Activated CD4-positive, alpha-beta T cell treated with anti-CD3 and anti-CD28 coated beads, Interleukin-2, Interleukin-6, amounts not matched to agents 100 ng/mL and 50 ng/mL, durations not matched to agents 16 hours and 8 hours (primary cell): ENCODE measurements at places on chromosomes 3 and 15.

- DNase-seq: no peak
Observed at GRCh38 chr3:188230962-188231361, 77.0 kb downstream of the LPP start.

DNA sequence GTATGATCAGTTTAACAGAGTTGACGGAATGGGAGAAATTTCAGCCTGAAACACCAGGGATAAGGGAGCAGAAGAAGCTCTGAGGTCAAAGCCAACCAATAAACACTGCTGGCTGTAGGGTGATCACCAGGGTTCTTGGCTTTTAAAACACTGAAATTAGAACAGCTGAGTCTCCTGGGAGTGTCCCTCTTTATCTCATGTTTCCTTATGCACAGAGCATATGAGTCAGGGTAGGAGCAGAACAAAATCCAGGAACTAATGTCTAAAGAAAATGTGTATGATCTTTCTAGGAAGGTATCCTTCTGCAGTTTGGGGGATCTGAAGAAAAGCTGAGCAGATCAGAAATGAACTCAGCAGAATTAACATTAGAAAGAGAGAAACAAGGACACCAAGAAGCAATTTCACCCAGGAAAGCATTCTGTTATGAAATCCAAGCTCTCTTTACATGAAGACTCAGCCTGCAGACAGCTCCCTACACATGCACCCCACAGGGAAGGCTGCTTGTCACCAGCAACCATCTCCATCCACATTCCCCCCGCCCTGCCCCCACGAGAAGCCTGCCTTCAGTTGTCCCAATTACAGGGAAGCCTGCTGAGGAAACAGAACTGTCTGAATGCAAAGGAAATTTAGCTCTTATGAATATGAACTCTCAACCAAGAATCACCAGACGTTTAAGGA, 469.7 kb downstream of the PDCD6IP start:
- no peak for DNase-seq

- DNase-seq: no peak
Observed at GRCh38 chr3:128372707-128373533, 93.8 kb downstream of the DNAJB8 start.

DNA sequence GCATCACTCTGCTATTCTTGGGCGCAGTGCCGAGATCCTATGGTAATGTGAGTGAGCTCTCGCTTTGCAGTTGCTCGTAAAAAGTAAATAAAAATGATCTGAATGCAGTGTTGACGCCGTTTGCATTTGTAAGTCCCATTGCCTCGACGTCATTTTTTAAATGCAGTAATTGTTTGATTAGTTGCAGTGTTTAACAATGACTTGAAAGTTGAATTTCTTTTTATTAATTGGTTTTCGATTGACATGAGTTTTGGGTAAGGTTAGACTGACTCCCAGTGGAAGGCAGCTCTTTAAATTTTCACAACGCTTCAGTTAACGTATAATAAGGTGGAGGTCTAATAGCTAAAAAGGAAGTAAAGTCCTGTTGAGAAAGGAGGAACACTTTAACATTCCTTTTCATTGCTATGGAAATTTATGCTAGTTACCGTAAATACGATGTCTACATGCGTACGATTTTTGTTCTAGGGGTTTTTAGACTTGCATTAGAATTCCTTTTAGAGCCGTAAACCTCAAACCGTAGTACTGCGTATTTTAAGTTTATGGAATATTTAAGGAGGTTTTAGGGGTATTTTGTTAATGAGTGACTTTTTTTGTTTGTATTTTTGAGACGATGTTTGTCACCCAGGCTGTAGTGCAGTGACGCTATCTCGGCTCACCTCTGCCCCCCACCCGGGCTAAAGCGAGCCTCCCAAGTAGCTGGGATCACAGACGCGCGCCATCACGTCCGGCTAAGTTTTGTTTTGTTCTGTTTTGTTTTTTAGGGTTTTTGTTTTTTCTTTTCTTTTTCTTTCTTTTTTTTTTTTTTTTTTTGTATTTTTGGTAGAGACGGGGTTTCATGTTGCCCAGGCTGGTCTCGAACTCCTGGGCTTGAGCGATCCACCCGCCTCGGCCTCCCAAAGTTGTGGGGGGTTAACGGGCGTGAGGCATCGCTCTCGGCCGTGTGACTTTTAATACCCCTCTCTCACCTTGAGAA, 1.4 kb downstream of the MORF4L1 start:
- peak; percentile 47 for DNase-seq

DNA sequence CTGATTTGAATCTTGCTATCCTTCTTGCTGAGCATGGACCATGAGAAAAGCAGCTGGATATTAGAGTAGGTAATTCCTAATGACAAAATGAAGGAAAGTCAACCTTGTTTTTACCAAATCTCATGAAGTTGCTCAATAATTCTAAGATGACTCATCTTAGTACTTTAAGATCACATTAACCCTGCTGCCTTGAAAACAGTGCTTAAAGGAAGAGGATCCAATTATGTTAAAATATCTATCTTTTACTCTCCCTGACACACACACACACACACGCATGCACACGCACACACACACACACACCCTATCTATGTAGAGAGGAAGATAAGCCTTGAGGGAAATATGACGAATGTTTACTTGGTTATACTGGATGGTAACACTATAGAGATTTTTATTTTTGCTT, 16.0 kb upstream of the MYO1E start:
- peak; percentile 5 for DNase-seq

DNA sequence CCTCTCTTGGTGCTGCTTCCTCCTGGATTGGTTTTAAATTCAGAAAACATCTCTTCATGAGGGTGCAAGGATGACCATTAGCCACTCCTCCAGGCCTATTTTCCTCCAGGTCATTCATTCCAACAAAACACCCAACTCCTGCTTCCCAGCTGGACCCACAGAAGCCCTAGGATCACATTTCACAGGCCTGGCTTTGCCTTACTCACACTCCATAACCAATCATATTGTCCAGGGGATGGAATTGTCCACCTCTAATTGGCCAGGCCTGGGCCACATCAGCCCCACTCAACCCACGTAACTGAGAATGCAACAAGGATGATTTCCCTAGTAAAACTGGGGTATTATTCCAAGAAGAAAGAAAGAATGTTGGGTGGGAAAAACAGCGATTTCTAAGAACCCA, 616.7 kb upstream of the SUCLG2 start:
- DNase-seq: no peak

- DNase-seq: no peak
Observed at GRCh38 chr3:8187996-8188395, 313.6 kb upstream of the LMCD1 start.

DNA sequence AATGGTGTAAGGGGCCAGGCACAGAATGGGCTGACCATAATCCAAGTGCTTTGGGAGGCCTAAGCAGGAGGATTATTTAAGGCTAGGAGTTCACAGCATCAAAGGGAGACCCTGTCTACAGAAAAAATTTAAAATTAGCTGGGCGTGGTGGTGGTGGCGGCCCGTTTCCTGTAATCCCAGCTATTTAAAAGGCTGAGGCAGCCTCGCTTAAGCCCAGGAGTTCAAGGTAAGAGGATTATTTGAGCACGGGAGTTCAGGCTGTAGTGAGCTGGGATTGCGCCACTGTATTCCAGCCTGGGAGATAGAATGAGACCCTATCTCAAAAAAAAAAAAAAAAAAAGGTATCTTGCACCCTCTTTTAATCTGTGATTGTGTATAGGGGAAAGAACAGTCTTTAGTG, 1.9 kb downstream of the TMA7 start:
- no peak for DNase-seq

- no peak for DNase-seq
Observed at GRCh38 chr3:110767156-110767555, 304.5 kb upstream of the NECTIN3 start.

GRCh38 chr3:57256844-57257243, 29.3 kb downstream of the APPL1 start:
- DNase-seq: no peak

DNA sequence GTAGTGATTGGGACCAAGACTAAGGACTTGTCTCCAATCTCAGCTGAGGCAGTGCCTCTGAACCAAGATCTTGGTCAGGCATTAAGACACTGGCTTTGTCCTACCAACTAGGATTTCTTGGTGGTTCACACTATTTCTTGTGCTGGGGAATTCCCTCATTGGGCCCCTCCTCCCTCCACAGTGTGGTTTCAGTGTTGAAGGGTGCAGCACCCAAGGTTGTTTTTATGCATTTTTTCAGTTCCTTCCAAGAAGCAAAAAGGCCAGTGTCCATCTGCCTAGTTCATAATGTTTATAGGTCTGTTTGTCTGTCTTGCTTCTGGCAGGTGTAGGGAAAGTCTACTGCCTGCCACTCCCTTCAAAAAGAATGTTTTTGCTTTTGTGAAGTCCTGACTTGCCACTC, 10.6 kb upstream of the ITPKA start:
- peak; percentile 66 for DNase-seq

- DNase-seq: no peak
Observed at GRCh38 chr3:181694805-181695660, 16.7 kb upstream of the SOX2 start.

- no peak for DNase-seq
Observed at GRCh38 chr3:98172621-98173020, 6.1 kb downstream of the OR5H15 start.

- DNase-seq: no peak
Observed at GRCh38 chr3:113560271-113560670, 27.9 kb downstream of the SIDT1 start.

DNA sequence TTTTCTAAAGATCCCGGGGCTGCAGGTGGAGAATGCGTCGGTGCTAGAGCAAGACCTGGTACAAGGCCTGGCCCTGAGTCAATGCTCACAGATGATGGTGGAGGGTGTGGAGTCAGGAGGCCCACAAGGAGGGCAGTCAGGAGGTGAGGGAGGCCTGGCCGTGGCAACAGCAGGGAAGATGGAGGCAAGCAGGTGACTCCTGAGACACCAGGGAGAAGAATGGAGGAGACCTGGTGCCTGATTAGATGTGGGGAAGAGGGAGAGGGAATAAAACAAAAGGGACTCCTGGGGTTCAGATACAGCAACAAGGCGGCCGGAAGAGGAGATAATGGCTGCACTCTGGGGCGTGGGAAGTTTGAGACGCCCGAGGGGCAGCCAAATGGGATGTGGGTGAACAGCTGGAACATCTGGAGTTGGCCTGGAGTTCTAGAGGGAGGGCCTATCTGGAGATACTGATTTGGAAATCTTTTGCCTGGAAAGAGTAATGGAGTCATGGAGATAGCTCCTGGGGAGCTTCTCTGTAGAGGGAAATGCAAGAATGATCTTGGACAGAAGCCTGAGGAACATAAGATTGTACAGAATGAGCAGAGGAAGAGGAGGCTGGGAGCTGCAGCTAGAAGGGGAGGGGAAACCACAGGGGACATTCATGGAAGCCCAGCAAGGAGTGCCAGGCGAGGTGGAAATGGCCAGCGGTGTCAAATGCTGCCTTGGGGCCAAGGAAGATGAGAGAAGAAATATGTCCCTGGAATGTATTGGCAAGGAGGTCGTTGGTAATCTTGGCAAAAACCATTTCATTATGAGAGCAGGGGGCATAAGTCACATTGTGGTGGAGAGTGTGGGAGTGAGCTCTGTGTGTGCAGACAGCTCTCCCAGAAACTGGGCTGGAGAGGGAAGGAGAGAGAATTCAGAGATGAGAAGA, 67.5 kb upstream of the CORO2B start:
- no peak for DNase-seq

DNA sequence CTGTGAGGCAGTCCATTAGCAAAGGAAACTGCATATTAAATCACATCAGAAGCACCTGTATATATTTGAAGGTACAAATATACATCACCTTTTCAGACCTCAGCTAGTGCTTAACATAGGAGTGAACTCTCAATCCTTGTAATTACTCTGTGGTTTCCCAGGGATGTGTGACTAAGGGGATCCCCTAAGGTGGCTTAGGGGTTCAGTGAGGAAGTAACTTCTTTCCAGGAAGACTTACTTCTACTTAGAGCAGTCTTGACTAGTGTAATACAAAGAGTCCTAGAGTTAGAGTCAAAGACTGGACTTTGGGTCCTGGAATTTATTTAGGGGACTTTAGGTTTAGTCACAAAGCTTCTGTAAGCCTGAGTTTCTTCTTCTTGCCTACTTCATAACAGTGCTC, 8.7 kb upstream of the SUMF1 start:
- DNase-seq: peak; percentile 8

DNA sequence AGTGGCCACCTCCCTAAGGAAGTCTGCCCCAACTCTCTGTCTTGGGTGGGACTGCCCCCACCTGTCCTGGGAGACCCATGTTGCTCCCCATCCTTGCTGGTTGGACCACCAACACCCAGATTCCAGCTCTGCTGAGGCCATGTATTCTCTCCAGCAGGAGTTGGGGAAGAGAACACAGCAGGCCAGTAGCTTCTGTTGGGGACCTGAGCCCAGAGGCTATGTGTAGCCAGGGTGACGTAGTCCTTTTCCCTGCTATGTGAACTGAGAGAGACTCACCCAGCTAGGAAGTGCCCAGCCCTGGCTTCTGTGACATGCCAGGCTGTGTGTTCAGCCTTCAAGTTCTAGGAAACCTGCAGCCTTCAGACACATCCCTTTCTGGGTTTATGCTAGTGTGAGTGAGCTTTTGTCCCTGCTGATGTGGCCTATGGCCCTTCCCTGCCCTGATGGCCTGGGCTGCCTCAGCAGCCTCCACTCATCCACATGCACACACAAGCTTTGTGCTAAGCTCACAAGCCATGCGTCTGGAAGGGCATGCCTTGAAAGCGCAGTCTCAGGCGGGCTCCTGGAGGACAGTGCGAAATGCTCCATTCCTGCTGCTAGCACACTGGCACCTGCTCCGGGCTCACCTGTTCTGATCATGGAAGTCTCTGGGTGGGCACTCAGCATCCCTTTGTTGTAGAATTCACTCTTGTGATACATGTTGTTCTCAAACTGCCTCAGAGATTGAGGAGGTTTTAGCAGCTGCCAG, 42.6 kb downstream of the KY start:
- no peak for DNase-seq

DNA sequence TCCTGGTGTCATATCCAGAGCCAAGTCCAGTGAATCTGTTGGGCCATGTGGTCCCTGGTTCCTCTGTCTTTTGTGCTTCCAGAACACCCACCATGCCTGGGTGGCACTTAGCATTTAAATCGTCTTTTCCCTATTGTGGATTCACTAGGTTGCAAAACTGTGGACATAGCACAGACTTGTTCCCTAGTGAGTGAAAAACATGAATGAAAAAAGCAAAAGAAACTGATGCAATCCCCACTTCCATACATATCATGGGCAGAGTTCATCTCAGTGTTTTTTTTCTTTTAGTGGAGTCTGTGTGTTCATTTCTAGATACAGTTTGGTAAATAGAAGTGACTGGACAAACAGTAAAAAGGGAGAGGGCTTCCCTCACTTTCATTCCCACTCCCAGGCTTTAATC, 170.5 kb downstream of the SLCO3A1 start:
- no peak for DNase-seq

- no peak for DNase-seq
Observed at GRCh38 chr3:179421500-179421899, 29.8 kb downstream of the GNB4 start.

DNA sequence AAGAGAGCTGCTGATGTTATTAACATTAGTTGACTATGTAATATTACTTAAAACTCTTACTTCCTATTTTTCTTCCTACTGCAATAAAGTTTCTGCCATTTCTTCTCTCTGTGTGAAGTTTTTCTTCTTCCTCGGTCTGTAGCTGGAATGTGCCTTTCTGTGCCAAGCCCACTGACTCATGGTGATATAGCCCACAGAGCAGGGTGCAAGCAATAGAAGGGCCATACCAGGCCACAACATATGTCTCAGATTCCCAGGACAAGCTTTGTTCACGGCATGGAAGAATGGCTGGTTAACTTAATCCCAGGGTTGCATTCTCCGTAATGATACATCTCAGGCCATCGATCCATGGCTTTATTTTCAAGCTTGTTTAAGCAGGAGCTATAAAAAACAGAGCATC, 815.3 kb downstream of the TUSC7 start:
- DNase-seq: no peak

- DNase-seq: no peak
Observed at GRCh38 chr15:98412852-98413251, 235.5 kb upstream of the IGF1R start.
